ENCODE measurements at places on chromosomes 2 and 18.

DNA sequence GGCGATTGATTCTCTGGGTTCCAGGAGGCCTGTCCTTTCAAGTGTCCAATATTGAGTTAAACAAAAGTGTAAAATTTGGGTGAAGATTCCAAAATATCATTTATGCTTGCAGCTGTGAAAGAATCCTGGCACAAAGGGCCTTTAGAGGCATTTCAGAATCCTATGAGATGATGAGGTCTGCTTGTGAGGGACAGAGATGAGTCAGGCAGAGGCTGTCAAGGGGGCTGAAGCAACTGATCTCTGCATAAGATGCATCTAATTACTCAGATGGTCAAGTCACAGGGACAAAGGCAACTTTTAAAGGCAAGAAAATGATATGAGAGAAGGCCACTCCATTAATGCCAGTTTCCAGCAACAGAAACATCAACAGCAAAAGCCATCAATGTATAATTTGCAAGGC lies 78.8 kb downstream of the FHOD3 start:
- no peak for DNase-seq

- DNase-seq: no peak
These were observed 1256.2 kb upstream of the CRIM1 start for GRCh38 chr2:35099342-35099741.

- DNase-seq: no peak
These were observed 28.6 kb upstream of the MEX3C start for GRCh38 chr18:51226068-51226467.

- no peak for DNase-seq
These were observed 54.4 kb downstream of the TNS1 start for GRCh38 chr2:217948351-217948791.
